ENCODE measurements at places on chromosomes 5 and 9.
A peak's percentile ranks its signal among the peaks of the same experiment; 100 is the strongest.

GRCh38 chr5:116947691-116948528 is 373.3 kb upstream of the SEMA6A start:
- DNase-seq: peak; percentile 10

- DNase-seq: no peak
Observed at GRCh38 chr5:31574772-31575171, 42.7 kb downstream of the C5orf22 start.

- DNase-seq: no peak
Observed at GRCh38 chr5:180785794-180786221, 16.8 kb downstream of the MGAT1 start.

GRCh38 chr9:37801287-37801850 is 772 bp downstream of the DCAF10 start:
- peak; percentile 18 for DNase-seq

DNA sequence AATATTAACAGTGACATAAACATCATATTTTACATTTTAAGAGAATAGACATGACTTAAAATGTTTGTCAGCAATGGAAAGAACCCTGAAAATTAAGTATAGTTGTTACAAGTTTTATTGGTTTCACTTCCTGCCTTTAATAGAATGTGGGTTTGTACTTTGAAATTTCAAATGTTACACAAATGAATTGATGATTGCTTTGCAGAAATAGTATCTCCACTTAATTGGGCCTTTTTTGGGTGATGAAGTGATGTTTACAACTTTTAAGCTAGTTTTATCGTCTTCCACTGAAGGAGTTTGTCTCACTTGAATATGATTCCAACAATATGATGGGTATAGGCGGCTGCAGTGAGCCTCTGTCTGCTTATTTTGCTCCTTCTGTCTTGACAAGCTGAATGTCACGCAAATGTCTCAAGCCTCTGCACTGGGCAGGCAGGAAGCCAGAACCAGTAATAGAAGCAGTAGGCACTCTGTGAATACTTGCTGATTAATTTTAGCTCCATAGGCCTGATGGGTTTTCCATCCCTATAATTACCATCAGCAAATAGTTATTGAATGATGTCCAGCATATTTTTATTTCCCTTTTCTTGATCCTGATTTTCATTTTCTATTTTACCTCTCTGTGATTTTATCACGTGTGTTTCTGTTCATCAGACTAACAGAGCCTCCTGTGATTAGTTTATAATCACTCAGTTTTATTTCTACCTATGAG is 10.6 kb upstream of the NR3C1 start:
- no peak for DNase-seq

- DNase-seq: no peak
Observed at GRCh38 chr5:31232273-31232888, 38.9 kb downstream of the CDH6 start.
